Activated T-helper 17 cell treated with anti-CD3 and anti-CD28 coated beads, Interleukin-2, amount 50 U/mL, for 72 hours (primary cell): ENCODE measurements at places on chromosomes 12 and 14.

DNA sequence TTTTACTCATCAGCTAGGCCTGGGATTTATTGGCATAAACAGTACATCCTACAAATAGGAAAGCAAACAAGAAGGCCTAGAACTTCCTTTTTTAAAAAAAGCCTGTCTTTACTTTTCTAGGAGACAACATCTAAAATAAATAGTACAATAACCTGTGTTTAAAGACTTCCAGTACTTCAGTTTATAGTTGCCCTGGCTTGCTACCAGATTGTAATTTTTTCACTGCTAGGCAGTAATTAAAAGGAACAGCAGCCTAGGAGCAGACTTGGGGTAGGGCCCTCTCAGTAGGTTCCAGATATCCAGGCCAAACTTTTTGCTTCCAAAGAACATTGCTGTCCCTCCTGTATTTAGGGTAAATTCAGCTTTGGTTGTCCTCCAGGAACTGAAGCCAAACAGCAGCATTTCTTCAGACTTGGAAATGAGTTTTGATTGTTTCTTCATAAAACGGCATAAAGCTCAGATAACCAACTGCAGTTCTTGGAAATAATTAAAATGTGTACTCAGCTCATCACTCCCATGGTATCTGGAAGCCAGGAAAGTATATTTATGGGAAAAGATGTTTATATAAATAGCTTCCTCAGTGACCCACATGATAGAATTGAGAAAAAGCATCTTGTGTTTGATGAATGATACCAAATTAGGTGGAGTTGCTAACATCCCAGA is 61.7 kb downstream of the PPP1R36 start:
- no peak for ATAC-seq

GRCh38 chr12:109670731-109671130 is 42.9 kb upstream of the FAM222A start:
- ATAC-seq = no peak

DNA sequence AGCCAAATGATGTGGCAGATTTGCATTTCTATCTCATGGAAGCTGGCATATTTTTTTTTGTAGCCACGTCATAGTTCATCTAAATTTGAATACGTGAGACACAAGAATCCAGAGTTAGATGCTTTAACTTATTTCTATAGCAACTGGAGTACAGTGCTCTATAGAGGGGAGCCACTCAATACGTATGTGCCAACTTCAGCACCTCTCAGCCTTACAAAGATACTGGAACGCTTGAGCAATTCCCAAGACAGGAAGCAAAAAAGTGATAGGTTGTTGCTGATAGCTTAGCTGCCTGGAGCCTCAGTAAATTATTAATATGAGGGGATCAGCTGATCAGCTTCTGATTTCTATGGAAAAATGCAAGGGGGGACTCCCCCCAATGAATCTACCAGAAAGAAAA is 24.1 kb upstream of the PELI2 start:
- no peak for ATAC-seq

DNA sequence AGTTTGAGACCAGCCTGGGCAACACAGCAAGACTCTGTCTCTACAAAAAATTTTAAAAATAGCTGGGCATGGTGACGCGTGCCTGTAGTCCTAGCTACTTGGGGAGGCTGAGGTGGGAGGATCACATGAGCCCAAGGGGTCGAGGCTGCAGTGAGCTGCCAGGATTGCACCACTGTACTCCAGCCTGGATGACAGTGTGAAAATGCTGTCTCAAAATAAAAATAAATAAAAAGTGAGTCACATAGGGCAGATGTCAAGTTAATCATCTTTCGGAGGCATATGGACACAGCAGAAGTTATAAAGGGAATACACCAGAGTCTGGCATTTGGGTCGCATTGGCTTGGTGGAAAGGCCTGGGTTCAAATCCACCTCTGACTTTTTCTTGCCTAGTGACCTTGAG is 92.7 kb downstream of the PHETA1 start:
- no peak for ATAC-seq

DNA sequence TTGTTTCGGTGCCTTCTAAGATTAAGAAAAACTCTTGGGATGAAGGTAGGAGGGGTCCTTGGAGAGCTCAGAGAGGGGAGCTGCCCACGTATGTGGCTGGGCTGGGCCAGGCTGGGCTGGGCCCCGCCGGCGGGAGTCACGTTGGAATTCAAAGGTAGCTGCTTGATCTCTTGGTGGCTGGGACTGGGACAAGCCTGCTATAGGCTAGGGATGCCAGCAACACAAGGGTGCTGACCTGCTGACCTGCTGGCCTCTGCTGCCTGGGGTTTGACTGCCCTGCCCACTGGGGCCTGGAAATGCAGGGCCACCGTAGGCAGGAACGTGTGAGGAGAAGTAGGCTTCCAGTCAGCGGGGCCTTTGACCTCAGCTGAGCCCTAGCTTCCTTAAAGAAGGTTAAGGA is 52.8 kb upstream of the GTF2A1 start:
- ATAC-seq = no peak

- no peak for ATAC-seq
Measured at GRCh38 chr14:61192989-61193388, 88.1 kb downstream of the TMEM30B start.

- no peak for ATAC-seq
Measured at GRCh38 chr12:121942145-121942718, 23.8 kb downstream of the CFAP251 start.

DNA sequence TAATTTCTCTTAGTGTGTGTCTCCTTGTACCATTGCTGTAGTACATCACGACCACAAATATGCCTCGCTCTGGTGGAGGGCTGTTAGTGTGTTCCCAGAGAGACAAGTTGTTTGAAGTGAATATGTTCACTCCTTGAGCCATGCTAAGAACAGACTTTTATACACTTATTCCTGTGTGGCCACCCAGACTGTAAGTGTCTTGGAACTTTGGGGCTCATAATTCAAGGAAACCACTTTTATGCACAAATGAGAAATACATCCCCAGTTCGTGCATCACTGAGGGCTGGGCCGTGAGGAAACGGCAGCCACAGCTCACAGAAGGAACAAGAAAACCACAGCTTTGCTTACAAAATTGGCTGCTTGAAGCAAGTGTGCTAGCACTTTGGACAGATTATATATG is 362.2 kb upstream of the DDHD1 start:
- ATAC-seq = no peak

GRCh38 chr14:103521438-103521950 is 1.1 kb downstream of the CKB start:
- ATAC-seq = peak; percentile 31

GRCh38 chr12:108950991-108951739 is 69.7 kb downstream of the SVOP start:
- ATAC-seq = peak; percentile 91

DNA sequence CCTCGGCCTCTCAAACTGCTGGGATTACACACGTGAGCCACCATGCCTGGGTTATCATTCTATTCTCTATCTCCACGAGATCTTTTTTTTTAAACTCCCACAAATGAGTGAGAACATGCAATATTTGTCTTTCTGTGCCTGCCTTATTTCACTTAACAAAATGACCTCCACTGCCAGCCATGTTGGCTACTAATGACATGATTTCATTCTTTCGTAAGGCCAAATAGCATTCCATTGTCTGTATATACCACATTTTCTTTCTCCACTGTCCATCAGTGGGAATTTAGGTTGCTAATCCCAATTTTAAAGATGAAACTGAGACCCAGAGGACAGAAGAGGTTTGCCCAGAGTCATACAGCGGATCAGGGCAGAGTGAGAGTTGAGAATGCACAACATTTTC is 10.9 kb upstream of the TRPV4 start:
- no peak for ATAC-seq

GRCh38 chr12:65646127-65646643 is 178.1 kb upstream of the HMGA2 start:
- no peak for ATAC-seq

DNA sequence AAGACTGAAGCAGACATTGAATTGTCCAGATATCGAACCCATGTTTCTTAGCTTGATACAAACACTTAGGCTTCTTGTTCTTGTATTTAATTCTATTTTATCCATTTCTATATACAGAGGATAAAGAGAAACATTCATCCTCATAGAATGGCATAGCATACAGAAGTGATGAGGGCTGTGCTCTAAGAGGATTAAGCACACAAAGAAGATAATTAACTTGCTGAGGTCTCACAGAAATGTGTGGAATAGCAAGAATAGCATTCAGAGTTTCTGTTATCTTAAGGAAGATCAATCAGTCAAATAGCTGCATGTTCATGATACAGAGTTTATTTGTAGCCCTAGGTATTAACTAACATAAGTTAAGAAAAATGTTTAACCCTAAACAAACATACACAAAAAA is 27.3 kb upstream of the STRAP start:
- no peak for ATAC-seq

DNA sequence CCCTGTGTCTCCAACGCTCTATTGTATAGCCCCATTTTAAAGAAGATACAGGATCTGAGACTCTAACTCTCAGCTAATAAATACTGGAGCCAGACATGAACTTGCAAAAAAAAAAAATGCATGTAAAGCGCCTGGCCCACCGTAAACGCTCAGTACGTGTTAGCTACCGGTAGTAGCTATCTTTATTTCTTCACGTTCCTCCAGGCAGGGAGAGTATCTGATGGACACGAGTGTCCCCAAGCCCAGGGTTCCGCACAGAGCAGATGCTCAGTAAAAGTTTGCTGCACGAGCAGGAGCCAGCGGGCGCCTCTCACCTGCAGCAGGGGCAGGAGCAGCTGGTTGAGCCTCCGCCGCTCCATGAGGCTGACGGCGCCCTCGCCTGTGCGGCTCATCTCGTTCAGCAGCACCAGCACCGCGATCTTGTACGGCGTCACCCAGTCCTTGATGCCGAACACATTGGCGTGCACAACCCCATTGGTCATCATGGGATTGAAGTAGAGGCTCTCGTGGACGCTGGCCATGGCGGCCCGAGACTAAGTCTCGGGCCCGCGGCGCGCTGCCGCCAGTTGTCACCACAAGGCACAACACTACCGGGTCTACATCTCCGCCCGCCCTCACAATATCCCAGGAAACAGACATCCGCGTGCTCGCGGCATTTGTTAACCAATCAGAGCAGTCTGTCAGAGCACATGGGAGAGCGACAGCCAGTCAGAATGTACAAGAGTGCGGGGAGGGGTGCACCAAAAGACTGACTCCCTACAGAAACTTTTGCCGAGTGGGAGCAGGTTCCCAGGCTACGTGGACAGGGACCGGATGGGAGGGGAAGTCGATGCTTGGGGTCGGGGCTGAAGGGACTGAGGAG is at the start of gene ANAPC5:
Gene ANAPC5, minus strand, starts transcription at position 592 of the 862 bp plus-strand sequence. Its CDS starts 71 bp downstream, at position 521.
- peak; percentile 99 for ATAC-seq

DNA sequence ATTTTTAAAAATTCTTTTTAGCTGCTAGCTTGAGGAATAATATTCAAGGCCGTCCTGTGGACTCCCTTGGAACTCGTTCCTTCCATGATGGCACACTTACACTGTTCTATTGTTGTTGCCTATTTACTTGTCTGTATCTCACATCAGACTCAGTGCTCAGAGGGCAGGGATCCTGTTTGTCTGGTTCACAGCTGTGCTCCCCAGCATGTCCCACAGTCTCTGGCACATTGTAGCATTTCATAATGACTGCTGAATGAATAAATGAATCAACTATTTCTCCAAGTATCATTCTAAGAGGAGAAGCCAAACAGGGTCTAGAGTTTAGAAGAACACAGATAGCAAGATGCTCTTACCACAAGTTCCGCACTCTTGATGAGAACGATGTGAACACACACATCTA is 48.0 kb downstream of the NTN4 start:
- ATAC-seq = no peak

DNA sequence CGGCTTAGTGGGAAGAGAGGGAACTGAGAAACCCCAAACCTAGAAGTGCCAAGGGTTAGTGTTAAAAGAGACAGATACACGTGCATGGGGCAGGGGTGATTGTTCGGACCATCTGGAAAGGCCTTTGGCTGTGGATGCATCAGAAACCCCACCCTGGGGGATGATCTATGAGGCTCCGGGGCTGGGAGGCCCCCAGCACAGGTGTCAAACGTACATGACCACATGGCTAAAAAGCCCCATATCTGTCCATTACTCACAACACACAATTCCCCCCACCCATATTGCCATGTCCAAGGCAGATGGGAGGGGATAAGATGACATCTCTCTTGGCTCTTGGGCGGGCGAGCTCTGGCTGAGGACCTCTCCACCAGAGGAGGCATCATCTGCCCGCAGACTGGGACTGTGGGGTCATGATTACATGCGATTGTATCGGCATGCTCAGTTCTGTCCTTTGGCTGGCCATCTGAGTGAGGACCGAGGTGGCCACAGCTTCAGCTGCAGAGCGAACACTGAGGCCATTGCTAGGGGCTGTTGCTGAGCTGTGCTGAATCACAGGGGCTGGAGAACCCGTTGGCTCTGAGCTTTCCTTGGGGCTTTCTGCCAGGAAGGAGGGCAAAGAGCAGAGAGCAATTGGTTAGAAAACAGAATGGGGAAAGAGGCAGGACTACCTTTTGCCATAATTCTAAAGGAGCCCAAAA is 9.6 kb upstream of the NPFF start:
- no peak for ATAC-seq

DNA sequence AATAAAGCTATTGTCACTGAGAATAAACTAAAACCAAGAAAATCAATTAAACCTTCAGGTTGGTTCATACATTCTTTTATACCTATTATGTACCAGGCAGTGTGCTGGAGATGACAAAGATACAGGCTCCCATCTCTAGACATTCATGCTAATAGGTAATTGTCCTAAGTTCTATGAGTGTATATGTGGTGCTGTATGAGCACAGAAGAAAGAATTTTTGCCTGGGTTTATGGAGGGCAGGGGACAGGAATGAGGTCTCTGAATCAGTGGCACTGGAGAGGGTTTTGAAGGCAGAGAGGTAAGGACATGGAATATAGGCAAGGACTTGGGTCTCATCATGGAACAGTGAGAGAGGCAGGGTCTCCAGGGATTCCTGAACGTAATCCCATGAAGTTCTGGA is 38.7 kb downstream of the MAP1LC3B2 start:
- no peak for ATAC-seq

GRCh38 chr14:97344666-97345065 is 547.5 kb downstream of the VRK1 start:
- ATAC-seq = no peak
